ENCODE measurements at places on chromosomes 12 and 14.

GRCh38 chr12:41942354-41942753 is 202.3 kb downstream of the GXYLT1 start:
- no peak for DNase-seq

DNA sequence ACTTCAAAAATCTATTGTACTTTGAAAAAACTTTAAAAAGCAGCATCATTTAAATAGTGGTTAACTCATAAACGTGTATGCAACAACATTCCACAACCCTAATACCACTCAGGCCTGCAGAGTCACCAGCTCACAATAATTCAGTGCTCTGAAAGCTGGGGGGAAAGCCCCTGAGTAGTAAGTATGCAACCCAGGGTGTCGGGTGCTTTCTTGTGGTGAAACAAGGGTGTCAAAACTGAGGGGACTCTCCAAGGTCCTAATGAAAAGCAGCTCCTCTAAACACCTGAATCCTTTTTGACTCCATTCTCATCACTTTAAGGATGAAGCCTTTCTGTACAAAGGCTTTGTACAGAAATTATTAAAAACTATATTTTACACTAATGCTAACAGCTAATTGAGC is 33.7 kb downstream of the FGFR1OP2 start:
- DNase-seq = no peak

- DNase-seq = no peak
These were observed 15.5 kb upstream of the KLC1 start for GRCh38 chr14:103613517-103613916.

DNA sequence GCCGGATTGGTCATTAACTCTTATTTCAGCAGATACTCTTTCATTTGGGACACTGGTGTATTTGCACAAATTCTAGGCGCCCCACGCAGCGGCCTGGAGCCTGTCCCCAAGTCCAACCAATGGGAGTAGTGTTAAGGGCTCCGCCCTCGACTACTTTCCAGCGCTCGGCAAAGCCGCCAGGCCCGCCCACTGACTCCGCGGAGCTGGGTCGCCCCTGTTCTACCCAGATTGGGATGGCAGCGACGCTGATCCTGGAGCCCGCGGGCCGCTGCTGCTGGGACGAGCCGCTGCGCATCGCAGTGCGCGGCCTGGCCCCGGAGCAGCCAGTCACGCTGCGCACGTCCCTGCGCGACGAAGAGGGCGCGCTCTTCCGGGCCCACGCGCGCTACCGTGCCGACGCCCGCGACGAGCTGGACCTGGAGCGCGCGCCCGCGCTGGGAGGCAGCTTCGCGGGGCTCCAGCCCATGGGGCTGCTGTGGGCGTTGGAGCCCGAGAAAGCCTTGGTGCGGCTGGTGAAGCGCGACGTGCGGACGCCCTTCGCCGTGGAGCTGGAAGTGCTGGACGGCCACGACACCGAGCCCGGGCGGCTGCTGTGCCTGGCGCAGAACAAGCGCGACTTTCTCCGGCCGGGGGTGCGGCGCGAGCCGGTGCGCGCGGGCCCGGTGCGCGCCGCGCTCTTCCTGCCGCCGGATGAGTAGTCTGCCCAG is at the start of gene ACOT6:
TSS of gene ACOT6 (plus strand) at position 179 of the 707 bp plus-strand sequence. CDS start at position 234, 55 bp downstream.
- no peak for DNase-seq

- no peak for DNase-seq
These were observed 87.1 kb downstream of the FZD10 start for GRCh38 chr12:130249376-130249775.

- no peak for DNase-seq
These were observed 84.3 kb upstream of the OTX2 start for GRCh38 chr14:56894591-56894991.

DNA sequence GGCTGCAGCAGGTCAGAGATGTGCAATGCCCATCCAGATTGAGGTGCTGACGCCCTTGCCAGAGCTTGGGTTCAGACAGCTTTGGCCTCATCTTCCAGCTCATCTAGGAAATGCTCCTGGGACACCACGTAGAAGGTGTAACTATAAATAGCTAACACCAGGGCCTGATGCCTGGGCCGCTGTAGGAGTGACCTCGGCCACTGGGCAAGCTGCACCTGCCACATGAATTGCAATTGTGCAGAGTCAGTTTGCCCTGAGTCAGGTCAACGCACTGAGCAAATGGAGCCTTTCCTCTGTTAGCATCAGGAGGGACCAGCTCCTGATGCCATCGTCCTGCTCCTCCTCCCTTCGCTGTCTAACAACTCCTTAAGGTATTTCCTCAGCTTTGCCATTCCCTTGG is 17.4 kb upstream of the DNM1L start:
- no peak for DNase-seq

- DNase-seq = no peak
These were observed 13.6 kb upstream of the FOXN3 start for GRCh38 chr14:89430391-89431236.

DNA sequence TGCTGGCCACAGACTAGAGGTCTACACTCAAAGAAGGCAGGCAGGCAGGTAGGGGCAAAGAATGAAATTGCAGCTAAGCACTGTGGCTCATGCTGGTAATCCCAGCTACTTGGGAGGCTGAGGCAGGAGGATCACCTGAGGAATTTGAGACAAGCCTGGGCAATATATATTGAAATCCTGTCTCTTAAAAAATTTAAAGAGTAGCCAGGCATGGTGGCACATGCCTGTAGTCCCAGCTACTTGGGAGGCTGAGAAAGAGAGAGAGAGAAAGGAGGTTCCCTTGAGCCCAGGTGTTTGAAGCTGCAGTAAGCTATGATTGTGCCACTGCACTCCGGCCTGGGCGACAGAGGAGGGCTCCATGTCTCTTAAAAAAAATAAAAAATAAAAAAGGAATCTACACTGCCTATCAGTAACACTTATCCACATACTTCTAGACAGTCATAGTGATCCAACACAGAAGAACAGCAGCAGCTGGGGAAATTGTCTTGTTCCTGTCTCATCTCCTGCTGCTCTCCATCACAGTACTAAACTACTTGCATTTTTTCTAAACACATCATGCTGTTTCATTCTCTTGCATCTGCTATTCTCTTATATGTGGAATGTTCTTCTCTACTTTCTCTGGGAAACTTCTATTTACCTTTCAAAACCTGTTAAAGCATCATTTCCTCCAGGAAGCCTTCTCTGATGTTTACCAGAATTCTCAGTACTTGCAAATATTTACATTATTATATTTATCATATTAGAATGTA is 57.2 kb downstream of the ATF7 start:
- no peak for DNase-seq

DNA sequence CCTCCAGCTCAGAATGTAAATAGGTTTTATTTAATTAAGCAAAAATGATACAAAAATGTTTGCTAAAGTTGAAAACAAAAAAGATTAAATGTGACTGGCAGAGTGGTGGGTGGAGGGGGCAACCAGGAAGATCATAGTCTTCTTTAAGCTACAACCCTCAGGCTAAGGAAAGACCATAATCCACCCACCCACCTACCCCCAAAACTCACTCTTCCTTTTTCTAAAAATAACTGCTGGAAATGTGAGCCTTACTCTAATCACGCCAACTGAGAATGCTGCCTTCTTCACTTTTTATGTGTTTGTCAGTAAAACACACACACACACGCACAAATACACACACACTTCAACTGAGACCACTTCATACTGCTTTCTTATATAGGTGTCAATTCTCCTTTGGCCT is 230.0 kb upstream of the EGLN3 start:
- DNase-seq = no peak

GRCh38 chr12:54393743-54394142 is 9.2 kb upstream of the ZNF385A start:
- no peak for DNase-seq

- DNase-seq = no peak
These were observed 20.8 kb upstream of the FBLN5 start for GRCh38 chr14:91968280-91968679.

DNA sequence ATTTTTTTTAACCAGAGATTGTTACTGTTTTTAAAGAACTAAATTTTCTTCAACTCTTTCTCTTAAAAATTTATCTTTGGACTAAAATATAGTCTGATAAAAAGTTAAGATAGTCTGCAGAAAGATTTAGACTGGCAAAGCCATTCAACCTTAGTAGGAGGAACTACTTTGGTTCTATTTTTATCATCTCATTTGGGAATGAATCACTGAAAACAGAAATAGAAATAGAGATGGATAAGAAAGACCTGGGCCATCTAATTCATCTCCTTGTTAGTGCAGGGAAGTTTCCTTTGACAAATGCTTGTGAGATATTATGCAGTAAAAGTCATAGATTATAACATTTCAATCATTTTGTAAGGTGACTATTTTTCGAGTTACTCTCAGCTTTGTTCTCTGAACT is 263.2 kb upstream of the NPAS3 start:
- DNase-seq = no peak

DNA sequence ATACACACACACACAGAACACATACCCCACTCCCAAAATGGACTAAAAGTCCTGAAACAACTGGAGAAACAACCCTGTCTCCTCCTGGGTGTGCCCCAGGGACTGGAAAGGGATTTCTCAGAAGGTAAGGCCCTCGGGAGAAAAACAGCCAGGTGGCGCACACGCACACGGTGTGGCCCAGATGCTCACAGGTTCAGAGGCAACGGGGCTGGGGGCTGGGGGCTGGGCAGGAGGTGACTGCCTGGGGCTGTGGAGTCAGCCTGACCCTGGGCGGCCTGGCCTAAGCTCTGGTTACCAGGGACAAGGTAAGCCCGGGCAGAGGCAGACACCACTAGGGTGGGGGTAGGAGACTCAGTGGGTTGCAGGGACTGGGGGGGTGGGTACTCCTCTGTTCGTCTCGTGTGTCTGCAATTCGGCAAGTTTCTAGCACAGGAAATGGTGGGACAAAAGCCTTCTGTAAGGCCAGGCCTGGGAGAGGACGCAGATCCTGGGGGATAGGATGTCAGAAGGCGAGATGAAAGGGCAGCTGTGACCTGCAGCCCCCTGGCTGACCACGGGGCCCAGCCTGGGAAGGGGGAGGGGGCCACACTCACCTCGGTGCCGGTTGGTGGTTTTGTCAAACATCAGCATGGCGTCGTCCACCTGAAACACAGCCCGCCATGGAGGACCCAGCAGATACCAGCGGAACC is 10.4 kb downstream of the MSI1 start:
- no peak for DNase-seq

GRCh38 chr14:89586258-89587135 is 169.5 kb upstream of the FOXN3 start:
- no peak for DNase-seq

- DNase-seq = no peak
These were observed 40.5 kb downstream of the RPS29 start for GRCh38 chr14:49545716-49546115.

DNA sequence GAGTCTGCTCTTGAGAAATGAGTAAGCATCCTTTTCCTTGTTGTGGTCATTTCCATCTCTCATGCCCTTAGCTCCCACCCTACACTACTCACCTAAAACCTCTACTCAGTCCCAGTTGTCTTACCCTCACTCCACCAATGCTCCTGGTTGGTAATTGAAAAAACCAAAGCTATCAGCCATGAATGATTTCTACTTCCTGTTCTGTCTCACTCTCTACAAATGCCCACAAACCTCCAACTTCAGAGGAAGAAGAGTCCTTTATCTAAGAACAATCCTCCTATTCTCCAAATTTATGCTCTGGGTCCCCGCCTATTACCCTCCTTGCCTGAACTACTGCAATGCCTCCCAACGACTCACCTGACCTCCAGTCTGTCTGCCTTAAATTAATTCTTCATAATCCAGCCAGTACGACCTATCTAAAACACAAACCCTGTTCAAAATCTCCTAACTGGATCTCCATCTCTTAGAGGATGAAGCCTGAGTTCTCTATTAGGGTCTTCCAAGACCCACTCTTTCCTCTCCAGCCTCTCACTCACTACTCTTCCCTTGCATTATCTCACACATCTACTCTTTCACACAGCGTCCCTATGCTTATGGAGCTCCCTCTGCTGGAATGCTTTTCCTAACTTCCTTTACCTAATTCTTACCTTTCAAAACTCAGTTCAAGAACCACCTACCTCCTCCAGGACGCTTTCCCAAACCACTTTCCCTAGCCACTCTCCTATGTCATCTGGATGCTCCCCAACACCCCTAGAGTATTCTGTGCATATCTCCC is 2.2 kb downstream of the DHRS1 start:
- no peak for DNase-seq

DNA sequence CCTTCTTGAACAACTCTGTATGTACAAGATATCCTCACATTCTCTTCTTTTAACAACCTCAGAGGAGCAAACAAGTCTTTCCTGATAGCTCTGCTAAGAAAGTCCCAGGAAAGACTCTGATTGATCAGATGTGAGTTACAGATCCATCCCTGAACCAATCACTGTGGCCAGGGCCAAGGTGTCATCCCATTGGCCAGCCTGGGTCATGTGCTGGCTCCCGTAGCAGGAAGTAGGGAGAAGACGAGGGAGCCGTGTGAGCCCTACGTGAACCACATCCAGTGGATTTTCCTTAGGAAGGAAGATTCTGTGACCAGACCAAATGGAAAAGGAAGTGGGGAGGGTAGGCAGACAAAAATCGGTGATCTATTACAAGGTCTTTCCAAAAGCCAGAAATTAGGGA is 5.6 kb downstream of the P2RX7 start:
- DNase-seq = no peak

GRCh38 chr12:130493951-130494350 is 156.3 kb downstream of the PIWIL1 start:
- no peak for DNase-seq

DNA sequence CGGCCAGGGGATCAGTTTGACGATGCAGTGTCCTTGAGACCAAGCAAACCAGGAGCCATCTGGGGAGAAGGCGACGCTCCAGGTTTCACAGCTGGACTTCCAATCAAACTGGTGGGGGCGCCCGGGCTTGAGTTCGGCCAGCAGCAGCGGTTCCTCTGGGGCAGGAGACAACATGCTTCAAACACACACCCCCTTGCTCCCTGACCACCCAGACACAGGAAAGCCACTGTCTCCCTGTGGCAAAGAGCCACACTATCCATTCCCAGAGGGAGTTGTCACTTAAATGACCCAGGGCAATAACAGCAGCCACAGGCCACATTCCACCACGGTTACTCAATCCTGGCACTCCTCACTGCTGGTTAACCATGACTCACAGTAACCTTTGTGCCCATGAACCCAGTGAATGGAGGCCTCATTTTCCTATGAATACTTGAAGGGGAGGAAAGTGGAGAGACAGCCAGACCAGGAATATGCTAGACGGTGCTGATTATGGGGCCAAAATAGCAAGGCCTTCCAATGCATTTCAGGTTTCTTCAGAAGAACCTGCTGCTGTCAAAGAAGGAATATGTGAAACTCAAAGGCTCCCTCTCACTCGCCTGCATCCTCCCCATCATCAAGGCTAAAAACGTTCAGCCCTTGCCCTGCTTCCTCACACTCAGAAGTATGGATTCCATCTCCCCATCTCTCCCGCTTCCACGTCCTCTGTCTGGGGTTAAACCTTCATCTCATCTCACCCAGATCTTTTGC is 8.5 kb downstream of the WSB2 start:
- no peak for DNase-seq

DNA sequence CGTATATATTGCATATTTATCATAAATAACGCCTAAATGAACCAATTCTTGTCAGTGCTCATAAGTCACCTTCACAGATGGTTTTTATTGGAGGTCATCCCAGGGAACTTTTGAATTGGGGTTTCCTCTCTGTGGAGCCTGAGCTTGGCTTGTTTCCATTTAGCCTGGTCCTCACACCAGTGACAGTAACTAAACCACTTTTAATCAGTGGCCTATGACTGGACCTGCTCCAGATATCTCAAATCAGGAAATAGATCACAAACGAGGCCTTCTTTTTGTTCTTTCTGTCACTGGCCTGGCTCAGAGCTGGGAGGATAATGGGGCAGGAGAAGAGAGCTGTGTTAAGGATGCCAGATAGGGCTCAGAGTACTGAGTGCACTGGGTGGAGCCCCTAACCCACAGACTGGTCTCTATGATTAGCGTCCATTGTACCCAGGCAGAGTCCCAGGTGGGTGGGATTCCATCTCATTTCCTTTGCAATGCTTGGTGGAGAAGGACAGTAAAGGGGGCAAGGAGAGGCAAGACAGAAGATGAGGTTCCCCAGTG is 92.4 kb downstream of the NUAK1 start:
- DNase-seq = no peak

Measured in vagina (tissue), 2 donors.